ENCODE measurements at places on chromosomes 16 and 17.

- DNase-seq: no peak
Observed at GRCh38 chr17:54408731-54409130, 491.9 kb upstream of the TOM1L1 start.

DNA sequence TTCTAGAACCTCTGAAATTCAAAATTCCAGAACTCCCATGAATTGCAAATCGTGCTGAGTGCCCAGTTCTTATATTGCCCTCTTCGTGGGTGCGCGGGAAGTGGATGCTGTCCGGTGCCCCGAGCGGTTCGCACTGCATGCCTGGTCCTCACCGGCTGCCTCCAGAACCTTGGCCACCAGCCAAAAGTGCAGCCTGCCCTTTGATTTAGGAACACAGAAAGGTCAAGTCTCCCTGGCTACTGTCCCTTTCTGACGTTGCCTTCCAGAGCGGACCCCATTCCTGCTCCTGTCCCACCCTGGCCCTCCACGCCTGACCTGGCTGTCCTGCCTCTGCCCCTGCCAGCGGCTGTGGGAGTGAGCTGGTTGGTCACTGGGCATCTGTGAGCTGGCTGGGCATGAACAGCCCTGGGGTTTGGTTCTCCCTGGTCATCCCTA lies 9.7 kb downstream of the NEUROD2 start:
- DNase-seq: no peak

- no peak for DNase-seq
Observed at GRCh38 chr16:68375801-68376536, 65.2 kb downstream of the PRMT7 start.

DNA sequence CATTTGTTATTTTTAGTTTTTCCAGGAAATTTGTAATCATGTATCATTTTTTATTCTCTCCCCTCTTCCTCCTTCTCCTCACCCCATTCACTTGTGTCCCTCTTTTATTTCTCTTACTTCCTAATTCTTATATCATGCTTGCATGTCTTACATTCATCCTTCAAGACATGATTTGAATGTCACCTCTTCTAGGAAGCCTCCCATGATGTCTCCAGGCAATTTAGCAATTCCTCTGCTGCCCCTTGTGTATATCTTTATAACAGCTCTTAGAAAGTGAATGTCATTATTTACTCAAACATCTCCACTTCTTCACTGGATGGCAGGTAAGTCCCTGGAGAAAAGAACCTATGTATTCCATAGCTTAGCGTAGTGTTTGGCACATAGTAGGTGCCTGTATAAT lies 7.8 kb downstream of the HNF1B start:
- DNase-seq: no peak

DNA sequence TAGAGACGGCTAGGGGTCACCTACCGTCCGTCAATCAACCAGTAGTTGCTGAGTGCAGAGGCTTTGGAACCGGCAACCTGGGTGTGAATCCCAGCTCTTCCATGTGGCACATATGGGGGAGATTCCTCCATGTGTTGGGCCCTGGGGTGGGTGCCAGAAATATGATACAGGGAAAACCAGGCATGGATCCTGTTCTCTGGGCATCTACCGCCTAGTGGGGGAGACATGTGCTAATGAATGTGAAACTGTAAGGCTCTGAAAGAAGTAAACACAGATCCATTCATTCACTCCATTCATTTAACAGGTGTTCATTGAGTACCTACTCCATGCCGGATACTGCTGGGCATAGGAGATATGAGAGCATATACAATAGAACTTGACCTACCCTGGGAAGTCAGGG lies 39.5 kb upstream of the SDK2 start:
- DNase-seq: no peak

Data from NCI-H2107 (cell line).